Naive thymus-derived CD4-positive, alpha-beta T cell (primary cell): ENCODE measurements at places on chromosomes 16 and 17.

- DNase-seq, result no peak
Measured at GRCh38 chr17:48095611-48096010, 5.7 kb downstream of the CBX1 start.

GRCh38 chr17:33640629-33641028 is 347.5 kb upstream of the ASIC2 start:
- DNase-seq, result no peak

DNA sequence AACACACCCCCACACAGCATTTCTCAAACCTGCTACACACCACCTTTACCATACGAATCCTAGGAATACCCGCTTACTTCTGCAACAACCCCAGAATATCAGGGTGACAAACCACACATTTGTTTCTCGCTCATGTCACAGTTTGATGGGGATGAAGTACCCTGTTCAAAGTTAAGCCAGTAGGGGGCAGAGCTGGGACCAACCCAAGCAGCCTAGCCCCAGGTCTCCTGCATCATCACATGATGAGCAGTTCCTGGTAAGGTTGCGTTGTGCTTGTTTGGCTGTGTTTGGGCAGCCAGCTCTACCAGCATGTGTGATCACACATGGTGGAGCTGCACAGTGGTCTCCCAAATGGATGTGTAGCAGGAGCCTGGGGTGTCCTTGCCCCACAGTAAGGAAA is 103.6 kb upstream of the C16orf82 start:
- no peak for DNase-seq

GRCh38 chr16:55001931-55002330 is 71.3 kb downstream of the IRX5 start:
- no peak for DNase-seq

DNA sequence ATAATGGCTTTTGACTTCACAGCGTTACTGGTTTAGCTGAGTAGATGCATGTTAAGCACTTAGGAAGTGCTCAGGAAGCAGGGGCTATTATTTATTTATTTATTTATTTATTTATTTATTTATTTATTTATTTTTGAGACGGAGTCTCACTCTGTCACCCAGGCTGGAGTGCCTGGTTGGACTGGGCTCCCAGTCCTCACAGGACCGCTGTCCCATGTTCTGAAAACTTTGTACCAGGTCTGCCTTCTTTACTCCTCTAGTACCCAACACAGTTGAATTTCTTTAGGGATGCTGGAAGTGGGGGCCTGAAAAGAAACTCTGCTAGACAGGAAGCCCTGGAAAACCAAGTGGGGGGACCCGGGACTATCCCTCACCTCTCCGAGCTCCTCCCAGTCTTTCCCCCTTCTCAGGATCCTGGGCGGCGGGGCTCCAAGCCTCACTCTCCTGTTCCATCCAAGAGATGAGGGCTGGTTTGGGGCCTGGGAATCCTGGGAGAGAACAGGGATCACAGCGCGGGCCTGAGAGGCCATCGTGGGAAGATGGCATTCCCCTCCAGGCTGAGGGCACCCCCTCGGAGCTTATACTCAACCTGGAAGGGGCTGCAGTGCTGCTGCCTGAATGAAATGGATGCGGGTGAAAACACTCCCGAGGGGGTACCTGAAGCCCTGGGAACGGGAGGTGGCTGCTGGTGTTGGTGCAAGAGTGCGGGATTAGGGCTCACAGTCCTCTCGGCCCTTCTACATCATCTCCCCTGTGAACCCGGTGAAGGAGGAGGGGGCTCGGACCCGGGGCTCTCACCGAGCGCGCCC is 674 bp downstream of the ZNF688 start:
- DNase-seq, result no peak

DNA sequence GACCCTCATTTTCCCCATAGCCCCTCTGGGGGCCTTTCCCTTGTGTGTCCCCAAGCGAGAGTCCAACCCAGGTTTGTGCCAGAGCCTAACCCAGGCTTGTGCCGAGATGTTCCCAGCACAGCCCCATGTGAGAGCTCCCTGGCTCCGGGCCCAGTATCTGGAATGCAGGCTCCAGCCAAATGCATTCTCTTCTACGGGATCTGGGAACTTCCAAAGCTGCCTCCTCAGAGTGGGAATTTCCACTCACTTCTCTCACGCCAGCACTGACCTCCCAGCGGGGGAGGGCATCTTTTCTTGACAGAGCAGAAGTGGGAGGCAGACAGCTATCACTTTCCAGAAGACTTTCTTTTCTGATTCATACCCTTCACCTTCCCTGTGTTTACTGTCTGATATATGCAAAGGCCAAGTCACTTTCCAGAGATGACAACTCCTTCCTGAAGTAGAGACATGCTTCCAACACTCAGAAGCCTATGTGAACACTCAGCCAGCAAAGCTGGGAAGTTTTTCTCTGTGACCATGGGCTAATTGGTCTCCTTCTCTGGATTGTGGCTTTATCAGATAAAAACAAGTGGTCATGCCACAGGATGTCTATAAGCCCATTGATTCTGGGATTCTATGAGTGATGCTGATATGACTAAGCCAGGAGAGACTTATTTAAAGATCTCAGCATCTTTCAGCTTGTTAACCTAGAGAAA is 2.5 kb upstream of the CCL2 start:
- DNase-seq, result no peak

GRCh38 chr16:85019659-85020245 is 7.8 kb upstream of the KIAA0513 start:
- DNase-seq, result no peak

- DNase-seq, result no peak
Measured at GRCh38 chr17:79137789-79138165, 63.2 kb downstream of the ENGASE start.

DNA sequence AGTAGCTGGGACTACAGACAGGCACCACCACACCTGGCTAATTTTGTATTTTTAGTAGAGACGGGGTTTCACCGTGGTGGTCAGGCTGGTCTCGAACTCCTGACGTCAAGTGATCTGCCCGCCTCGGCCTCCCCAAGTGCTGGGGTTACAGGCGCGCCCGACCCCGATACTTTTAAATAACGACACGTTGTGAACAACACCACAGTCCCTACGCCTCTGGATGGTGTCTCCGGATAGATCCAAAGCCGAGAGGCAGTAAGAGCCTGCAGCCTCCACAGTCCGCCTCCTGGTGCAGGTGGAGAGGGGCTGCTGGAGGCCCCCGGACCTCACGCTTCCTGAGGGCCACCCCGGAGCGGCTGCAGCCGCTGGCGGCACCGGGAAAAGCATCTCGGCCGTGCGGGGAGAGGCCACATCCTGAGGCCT is 741 bp upstream of the TLCD3A start:
- DNase-seq, result no peak

DNA sequence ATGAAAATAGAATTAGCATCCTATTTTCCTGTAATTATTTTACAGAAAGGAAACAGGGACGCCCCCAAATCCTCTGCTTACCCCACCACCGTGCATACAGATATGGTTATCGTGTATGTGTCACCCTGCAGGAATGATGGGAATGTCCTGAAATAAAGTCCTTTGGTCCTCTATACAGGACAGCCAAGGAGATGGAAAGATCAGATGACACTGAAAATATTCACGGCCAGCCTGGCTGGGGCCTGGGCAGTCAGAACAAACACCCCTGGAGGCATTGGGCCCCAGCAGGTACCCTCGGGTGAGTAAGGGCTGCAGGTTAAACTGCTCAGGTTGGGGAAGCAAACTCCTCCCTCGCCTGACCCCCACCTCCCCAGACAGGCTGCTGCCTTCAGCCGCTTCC is 368.0 kb downstream of the FOXL1 start:
- DNase-seq, result no peak
